Kidney (tissue), 22 donors: ENCODE measurements at places on chromosomes 3 and 15. TPM values are rescaled to one million over a fixed set of nuclear protein-coding genes. Genes with fewer than 3 reads are reported as not detected.

DNA sequence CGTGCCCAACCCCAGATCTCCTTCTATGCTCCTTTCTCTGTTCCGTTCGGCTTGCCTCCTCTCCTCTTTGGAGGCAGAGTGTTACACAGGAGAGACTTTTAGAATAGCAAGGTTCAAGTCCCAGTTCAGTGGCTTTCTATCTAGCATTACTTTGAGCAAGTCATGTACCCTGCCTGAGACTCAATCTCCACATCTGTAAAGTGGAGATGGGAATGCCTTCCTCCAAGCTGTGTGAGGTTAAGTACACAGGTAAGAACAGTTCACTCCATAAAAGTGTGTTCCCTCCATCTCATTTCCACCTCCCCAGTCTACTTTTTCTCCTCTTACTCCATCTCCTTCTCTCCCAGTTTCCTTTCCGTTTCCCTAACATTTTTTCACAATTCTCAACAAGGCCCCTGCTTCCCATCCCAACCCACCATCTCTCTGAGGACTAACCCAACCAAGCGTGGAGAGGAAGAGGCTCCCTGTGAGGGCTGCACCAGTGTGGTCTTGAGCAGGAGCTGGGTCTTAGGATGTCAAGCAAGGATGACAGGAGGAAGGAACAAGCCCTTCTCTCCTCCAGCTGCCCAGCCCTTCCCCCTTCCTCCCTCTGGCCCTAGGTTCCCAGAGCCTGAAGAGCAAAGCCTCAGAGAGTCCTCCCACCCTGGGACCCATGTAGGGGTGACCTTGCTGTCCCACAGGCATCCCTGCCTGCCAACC is 6.4 kb downstream of the ATP8B4 start:
- no peak for DNase-seq

DNA sequence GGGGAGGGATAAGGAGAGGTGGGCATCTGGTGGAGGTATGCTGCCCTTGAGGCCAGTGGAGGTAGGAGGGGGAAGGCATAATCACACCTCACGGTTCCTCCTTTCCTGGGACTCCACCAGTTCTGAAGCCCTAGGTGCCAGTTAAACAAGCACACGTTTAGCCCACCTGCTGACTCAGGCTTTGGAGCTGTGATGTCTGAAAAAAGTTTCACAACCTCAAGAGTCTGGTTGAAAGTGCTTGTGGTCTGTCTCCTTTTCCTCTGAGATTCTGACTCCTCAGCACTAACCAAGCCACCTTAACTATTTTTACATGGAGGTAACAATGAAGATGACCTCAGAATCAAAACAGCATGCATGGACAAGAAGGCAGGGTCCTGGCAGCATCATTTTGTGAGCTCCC is 23.0 kb downstream of the HPS3 start:
- DNase-seq = no peak

- DNase-seq = no peak
Measured at GRCh38 chr15:79970624-79971434, at the start of gene BCL2A1. Gene BCL2A1 (minus strand): TSS chr15:79971196. CDS start chr15:79971119, 77 bp downstream.

The CYP1A1 gene
- total RNA-seq = 0.13 TPM

The USP3 gene
- total RNA-seq = 72.5 TPM

The SOX14 gene
- total RNA-seq = not detected

DNA sequence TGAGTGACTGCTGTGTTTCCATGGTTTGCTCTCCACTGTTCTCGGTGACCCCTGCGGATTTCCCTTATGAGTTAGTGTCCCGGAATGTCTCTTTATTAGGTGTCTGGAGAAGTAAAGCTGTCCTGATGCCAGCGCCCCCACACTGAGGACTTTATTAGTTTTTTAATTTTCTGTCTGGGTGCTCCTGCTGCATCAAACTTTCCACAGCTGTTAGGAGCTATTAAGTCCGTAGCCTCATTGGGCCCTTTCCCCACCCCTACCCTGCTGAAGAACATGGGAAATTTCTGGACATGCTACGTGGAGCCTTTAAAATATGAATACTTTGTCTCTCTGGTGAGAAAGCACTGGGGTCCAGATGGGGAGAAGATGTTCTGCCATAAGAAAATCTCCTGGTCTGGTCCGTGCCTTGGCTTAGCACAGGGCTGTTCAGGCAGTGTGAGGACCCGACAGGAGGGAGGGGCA is 161.7 kb upstream of the HES1 start:
- DNase-seq = no peak

The CCRL2 gene
- 2.8 TPM for total RNA-seq

DNA sequence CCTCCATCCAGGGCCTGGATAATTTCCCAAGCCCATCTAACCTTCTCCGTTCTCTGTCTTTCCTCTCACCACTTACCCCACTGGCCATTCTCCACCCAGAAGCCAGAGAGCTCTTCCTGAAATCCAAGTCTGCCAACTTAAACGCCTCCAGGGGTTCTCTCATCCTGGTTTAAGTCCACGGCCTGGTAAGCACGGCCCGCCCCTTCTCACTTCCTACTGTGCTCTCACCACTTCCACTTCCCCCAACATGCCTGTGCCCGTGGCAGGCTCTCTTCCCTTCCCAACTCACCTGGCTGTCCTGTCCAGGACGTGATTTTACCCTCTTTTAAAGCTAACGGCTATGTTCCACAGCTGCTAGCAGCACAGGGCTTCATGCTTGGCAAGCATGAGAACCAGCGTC is 1.7 kb upstream of the CX3CR1 start:
- no peak for DNase-seq

The GPR15 gene
- not detected for total RNA-seq

GRCh38 chr3:158333736-158334135 is 223.8 kb downstream of the RSRC1 start:
- no peak for DNase-seq

DNA sequence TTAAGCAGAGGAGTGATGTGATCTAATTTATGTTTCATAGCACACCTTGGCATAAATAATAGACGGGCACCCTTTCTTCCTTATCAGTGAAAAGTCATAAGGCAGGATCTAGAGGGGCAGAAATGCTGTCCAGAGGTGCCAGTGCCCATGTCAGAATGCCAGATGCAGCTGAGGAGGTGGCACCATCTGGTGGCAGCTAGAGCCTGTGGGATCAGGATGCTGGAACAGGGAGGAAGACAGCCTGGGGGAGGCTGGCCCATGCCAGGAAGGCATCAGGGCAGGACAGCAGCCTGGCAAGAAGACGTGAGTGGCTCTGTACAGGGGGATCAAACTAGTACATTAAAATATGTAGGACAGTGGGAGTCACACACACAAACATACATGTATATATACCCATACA is 16.5 kb downstream of the MYH15 start:
- DNase-seq = no peak

The ZNF662 gene
- 12.8 TPM for total RNA-seq

DNA sequence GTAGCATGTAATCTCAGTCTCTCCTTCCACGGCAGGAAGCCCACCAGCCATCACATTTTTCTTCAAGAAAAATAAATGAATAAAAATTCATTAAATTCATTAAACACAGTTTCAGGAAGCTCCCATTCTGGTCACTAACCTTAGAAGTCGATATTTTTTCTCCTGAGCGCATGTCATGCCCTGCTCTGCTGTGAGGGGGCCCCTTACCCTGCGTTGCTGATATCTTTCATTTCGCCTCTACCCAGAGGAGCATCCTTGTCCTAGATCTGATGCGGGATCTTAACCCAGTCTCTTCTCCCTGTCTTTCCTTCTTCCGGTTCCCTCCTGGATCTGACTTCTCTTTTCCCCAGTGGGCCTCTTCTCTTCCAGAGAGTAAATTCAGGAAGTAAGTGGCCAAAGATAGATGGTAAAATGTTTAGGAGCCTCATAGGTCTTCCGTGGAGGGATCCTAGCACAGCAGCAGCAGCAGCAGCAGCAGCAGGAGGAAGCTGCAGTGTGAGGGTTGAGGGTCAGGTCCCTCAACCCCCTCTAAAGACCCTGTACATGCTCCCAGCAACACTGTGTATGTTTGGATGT is 1.4 kb upstream of the ILDR1 start:
- DNase-seq = no peak

The CCR1 gene
- total RNA-seq = 13.8 TPM

The KLHL25 gene
- 8.4 TPM for total RNA-seq

DNA sequence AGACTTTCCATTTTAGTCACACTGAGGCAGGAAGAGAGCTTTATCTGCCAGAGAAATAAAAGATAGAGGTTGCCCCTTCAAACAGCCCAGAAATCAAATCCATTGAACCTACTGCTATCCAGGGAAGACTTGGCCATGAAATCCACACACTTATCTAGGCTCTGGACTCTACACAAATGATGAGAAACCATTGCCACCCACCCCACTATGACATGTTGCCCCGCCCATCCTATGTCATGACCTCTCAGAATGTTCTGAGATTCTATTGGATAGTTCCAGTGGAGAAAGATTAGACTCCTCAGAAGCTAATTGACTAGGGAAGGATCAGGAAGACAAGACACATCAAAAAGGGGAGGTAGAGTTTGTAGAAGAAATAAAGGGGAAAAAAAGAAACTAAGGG is at the start of gene TMCO5A:
TMCO5A (plus strand) TSS at position 301 of the 400 bp plus-strand sequence. CDS start 1,684 bp downstream, outside the sequence.
- no peak for DNase-seq

The C2CD4A gene
- total RNA-seq = 5.3 TPM

The SPSB4 gene
- 0.57 TPM for total RNA-seq

DNA sequence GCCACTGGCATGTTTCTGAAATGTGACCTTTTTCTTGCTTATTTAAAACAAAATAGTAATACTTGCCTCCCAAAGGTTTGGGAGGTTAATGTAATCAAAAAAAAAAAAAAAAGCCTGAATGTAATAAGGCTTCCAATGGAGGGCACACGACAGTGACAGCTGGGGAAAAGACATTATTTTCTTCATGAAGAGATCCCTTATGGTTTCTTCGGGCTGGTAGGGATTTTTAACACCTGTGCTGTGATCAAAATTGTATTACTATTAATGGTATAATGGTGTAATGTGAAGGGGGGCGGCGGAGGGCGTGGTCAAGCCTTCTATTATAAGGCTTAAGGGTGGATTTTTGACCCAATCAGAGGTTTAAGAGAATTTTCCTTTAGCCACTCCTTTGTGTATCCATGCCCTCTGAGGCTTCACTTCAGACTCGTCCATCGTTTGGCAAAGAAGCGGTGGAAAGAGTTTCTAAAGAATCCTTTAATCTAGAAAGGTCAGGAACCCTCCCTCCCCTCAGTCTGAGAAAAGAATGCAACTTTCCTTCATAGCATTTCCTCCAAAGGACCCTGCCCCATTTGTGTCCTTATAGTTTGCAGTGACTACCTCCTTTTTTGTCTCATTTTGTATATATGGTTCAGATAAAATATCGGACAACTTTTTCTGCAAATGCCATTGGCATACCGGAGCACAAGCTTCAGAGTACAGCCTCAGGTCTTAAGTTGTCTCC is 89.5 kb upstream of the CHD2 start:
- peak; percentile 88 for DNase-seq

DNA sequence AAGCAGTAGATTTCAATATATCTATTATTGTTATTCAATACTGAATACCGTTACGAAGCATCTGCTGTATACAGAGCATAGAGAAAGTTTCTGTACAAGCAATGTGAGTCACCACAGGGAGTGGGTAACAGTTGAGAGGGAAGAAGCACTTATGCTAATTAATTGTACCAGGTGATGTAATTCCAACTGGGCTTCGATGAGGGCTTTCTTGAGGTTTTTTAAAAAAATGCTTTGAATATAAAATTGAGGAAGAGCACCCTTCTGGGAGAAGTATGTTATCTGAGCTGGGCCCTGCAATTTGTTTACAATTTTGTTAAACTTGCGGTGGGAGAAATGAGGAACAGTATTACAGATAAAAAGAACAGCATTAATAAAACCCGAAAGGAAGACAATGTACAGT is 197.9 kb downstream of the TPRG1 start:
- DNase-seq = no peak

GRCh38 chr3:186922224-186922623 is 8.1 kb upstream of the ST6GAL1 start:
- no peak for DNase-seq

DNA sequence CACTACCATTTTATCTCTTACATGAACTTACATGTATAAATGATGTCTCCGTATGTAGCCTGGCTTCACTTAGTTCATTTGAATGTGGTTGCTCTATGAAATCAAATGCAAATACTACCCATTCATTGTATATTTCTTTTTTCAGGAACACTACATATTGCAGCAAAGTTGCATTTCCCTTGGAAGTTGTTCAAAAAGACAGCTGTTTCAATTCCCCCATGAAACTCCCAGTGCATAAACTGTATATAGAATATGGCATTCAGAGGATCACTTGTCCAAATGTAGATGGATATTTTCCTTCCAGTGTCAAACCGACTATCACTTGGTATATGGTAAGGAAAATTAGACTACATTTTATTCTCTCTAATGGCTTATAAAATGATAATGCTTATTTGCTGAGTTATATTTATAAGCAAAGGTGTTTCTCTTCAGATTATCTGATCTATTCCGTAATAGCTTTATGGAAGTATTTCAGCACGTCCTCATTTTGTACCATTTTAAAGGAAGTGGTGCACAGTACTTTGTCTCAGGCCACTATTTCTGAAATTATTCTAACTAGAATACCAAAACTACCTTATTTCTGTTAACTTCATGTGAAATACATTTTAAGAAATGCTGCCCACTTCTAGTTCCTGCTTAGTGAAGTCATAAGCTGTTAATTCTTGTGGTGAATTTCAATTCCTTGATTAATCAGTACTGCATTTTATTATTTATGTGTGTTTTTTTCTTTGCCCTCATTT is 95.1 kb downstream of the IL1RAP start:
- DNase-seq = no peak

DNA sequence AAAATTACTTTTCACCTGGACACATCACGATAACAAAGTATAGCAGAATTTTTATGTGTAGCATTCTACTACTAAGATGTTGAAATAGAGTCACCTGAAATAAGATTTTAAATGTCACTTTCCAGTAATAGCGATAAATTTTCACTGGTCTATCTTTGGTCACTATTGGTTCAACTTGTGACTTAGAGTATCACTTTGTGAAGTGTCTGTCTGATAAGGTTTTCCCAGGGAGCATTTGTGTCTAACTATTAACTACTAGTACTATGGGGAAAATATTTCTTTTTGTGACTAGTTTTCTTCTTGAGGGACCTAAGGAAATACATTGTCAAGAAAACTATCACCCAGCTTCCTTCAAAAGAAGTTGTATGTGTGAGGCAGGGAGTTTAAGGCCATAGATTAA is 11.0 kb downstream of the TRPC1 start:
- DNase-seq = no peak

The IQCF5 gene
- not detected for total RNA-seq

GRCh38 chr3:72033666-72034428 is 248.9 kb upstream of the PROK2 start:
- no peak for DNase-seq

The NR2E3 gene
- 0.19 TPM for total RNA-seq

- DNase-seq = no peak
Measured at GRCh38 chr3:40585381-40586016, 60.7 kb downstream of the ZNF621 start.

GRCh38 chr3:7630925-7631324 is 770.0 kb downstream of the GRM7 start:
- no peak for DNase-seq

DNA sequence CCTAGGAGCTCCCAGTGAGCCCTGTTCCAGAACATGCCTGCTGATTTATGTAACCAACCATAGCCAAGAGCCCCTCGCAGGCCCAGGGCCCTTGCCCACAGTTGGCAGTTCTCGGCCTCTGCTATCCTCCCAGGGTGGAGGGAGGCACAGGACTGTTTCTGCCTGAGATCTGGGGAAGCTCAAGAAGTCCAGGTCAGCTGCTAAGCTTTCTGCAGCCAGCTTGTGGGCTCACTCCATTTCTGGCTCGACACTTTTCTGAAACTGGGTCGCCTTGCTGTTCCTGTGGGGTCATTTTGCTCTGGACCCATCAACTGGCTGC is 72.5 kb upstream of the HERC1 start:
- DNase-seq = no peak
